ENCODE measurements at places on chromosomes 2 and 18. TPM values are rescaled to one million over a fixed set of nuclear protein-coding genes. Genes with fewer than 3 reads are reported as not detected.

The FOXI3 gene
- not detected for total RNA-seq

The ATP6V1B1 gene
- total RNA-seq: 1.6 TPM

The FIGN gene
- 5.8 TPM for total RNA-seq

The UNC80 gene
- 0.17 TPM for total RNA-seq

The SNED1 gene
- total RNA-seq: 7.3 TPM

- H3K4me3 ChIP-seq: no peak overlapping the region
- no peaks in the 10 kb centered on the region for H3K4me1 ChIP-seq
- H3K27ac ChIP-seq: no peak overlapping the region
These were observed 31.4 kb upstream of the CTLA4 start for GRCh38 chr2:203835892-203836800.

- H3K27me3 ChIP-seq: no peaks in the 10 kb centered on the region
- no peak for DNase-seq
- H3K4me3 ChIP-seq: no peak overlapping the region
- H3K27ac ChIP-seq: no peak overlapping the region
These were observed 710.4 kb upstream of the PIK3C3 start for GRCh38 chr18:41244591-41245037.

- H3K27me3 ChIP-seq: no peaks in the 10 kb centered on the region
- DNase-seq: no peak
- H3K36me3 ChIP-seq: no peaks in the 10 kb centered on the region
- H3K4me3 ChIP-seq: no peak overlapping the region
These were observed 97.2 kb downstream of the ARL4C start for GRCh38 chr2:234399451-234400246.

DNA sequence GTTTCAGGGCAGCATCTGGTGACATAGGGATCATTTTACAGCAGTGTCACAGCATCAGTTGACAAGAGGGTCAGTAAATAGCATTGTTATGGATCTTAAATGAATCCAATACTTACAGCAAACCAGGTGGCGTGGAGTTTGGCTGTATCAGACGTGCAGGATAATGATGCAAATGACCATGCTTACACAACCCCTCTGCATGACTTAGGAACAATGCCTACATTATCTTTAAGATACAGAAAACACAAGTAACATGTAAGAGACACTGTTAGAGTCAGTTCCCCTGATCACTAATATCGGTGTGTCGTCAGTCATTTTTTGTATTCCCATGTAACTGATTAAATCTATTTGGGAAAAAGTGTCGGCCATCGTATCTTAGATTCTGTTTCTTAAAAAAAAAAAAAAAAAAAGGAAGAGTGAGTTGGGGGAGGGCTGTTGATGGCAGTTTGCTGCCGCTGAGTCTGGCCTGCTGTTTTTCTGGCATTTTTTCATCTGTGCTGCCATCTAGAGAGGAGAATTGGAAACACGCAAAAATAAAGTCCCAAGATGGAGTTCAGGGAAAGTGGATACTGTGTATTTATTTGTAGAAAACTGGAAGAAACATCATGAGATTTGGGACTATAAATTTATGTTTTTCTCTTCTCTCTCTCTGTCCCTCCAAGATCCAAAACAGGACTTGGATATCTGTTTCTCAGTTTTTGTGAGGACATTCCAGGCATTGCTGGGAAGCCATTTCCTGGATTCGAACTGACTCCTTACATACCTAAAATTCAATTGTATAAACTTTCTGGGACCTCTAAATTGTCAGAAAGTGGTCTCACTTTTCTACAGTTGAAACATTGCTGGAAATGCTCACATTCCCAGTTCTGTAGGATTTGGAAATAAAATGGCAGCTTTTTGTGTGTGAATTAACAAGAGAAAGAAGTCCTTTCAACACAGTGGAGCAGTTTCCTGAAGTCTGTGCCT is 60.3 kb upstream of the AGPS start:
- H3K36me3 ChIP-seq: peaks cover 5% of the 10 kb centered on the region
- no peak for DNase-seq
- H3K4me3 ChIP-seq: peak overlapping the region; percentile 27
- peak overlapping the region; percentile 58 for H3K27ac ChIP-seq
- peaks cover 12% of the 10 kb centered on the region for H3K4me1 ChIP-seq

GRCh38 chr2:109148117-109148746 is 19.2 kb downstream of the SH3RF3 start:
- no peak overlapping the region for H3K27ac ChIP-seq
- no peak overlapping the region for H3K4me3 ChIP-seq
- peaks cover 6% of the 10 kb centered on the region for H3K4me1 ChIP-seq
- no peaks in the 10 kb centered on the region for H3K27me3 ChIP-seq
- DNase-seq: no peak
- H3K36me3 ChIP-seq: no peaks in the 10 kb centered on the region

DNA sequence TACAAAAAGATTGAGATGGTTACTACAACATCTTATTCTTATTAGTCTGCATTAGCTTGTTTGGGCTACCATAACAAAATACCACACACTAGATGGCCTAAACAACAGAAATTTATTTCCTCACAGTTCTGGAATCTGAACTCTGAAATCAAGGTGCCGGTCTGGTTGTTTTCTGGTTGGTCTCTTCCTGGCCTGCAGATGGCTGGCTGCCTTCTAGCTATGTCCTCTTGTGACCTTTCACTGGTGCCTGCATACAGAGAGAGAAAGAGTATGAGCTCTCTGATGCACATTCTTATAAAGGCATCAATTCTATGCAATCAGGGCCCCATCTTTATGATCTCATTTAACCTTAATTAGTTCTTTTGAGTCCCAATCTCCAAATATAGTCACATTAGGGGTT is 696.5 kb downstream of the TDRD15 start:
- no peaks in the 10 kb centered on the region for H3K27me3 ChIP-seq
- peaks cover 18% of the 10 kb centered on the region for H3K4me1 ChIP-seq
- H3K27ac ChIP-seq: no peak overlapping the region
- no peak for DNase-seq
- no peaks in the 10 kb centered on the region for H3K36me3 ChIP-seq
- no peak overlapping the region for H3K4me3 ChIP-seq

DNA sequence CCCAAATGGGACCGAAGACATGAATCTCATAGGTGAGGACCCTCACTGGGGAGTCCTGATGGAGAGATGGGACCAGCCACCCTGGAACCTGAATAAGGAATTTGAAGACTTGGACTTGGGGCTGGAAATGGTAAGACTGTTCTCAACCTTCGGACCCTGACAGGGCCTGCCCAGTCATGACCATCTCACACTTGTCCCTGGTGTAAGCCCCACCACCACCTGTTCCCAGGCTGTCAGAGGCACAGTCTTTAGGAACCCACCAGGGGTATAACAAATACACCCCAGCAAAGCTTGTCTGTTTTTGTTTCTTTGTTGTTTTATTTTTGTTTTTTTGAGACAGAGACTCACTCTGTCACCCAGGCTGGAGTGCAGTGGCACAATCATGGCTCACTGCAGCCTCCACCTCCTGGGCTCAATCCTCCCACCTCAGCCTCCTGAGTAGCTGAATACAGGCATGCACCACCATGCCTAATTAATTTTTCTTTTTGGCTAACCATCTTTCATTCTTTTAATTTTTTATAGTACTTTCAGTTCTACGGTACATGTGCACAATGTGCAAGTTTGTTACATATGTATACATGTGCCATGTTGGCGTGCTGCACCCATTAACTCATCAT is 106.1 kb downstream of the GFPT1 start:
- H3K4me1 ChIP-seq: peaks cover 4% of the 10 kb centered on the region
- H3K27ac ChIP-seq: no peak overlapping the region
- no peaks in the 10 kb centered on the region for H3K36me3 ChIP-seq
- H3K4me3 ChIP-seq: no peak overlapping the region
- no peak for DNase-seq

DNA sequence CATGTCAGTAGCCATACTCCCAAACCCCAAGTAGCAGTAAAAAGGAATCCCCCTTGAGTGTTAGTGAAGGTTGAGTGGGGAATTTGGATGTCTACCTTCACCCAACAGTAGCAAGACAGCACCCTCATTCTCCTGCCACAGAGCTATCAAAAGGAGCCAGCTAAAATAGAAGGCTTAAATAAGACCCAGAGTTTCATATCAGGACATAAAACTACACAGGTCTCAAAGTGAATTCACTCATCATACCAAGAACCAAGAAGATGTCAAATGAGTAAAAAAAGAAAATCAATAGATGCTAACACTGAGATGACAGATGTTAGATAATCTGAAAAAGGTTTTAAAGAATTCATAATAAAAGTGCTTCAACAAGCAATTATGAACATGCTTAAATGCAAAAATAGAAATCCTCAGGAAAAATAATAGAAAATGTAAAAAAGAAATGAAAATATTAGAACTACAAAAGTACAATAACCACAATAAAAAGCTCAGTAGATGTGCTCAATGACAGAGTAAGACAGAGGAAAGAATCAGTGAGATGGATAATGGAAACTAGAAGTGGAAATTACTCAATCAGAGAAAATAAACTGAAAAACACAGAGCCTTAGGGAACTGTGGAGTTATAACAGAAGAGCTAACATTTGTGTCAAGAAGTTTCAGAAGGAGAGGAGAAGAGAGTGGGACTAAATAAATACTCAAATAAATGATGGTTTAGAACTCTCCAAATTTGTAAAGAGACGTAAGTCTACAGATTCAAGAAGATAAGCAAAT is 90.5 kb downstream of the EDAR start:
- no peaks in the 10 kb centered on the region for H3K4me1 ChIP-seq
- no peaks in the 10 kb centered on the region for H3K36me3 ChIP-seq
- no peak overlapping the region for H3K4me3 ChIP-seq
- H3K27ac ChIP-seq: no peak overlapping the region
- no peaks in the 10 kb centered on the region for H3K27me3 ChIP-seq

- H3K27me3 ChIP-seq: no peaks in the 10 kb centered on the region
- H3K4me3 ChIP-seq: no peak overlapping the region
- H3K36me3 ChIP-seq: peaks cover 14% of the 10 kb centered on the region
- H3K4me1 ChIP-seq: peaks cover 48% of the 10 kb centered on the region
- H3K27ac ChIP-seq: no peak overlapping the region
- no peak for DNase-seq
These were observed 2.3 kb downstream of the ASB3 start for GRCh38 chr2:53784436-53784835.

DNA sequence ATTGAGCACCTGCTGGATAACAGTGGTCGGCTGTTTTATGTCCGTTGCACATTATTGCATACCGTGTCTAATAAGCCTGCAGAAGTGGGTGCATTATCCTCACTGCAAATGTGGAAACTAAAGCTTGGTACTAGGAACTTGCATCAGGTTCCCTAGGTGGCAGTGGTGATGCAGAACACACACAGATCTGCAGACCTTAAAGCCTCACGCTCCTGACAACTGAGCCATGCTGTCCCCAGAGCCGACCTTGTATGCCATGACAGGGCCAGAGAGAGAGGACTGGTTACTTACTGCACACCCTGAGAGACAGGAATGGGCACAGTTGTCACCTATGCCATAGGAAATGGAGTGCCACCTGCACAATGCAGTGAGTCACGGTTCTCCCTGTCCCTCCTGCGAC is 151.8 kb downstream of the SH3RF3 start:
- H3K27ac ChIP-seq: no peak overlapping the region
- DNase-seq: no peak
- H3K36me3 ChIP-seq: no peaks in the 10 kb centered on the region
- no peaks in the 10 kb centered on the region for H3K27me3 ChIP-seq
- H3K4me1 ChIP-seq: peaks cover 26% of the 10 kb centered on the region

GRCh38 chr2:194822657-194823056 is 834.4 kb upstream of the SLC39A10 start:
- no peak for DNase-seq
- no peaks in the 10 kb centered on the region for H3K27me3 ChIP-seq
- H3K36me3 ChIP-seq: no peaks in the 10 kb centered on the region

GRCh38 chr18:9337873-9338272 is 3.3 kb downstream of the TWSG1 start:
- no peak overlapping the region for H3K27ac ChIP-seq
- no peak for DNase-seq
- peaks cover 8% of the 10 kb centered on the region for H3K36me3 ChIP-seq
- no peaks in the 10 kb centered on the region for H3K27me3 ChIP-seq
- H3K4me1 ChIP-seq: peaks cover 33% of the 10 kb centered on the region

Data from esophagus muscularis mucosa (tissue), 4 donors.